ENCODE measurements at places on chromosomes 13 and 19.
A peak's percentile ranks its signal among the peaks of the same experiment; 100 is the strongest.

GRCh38 chr19:6868351-6868750, 19.0 kb upstream of the ADGRE1 start:
- DNase-seq: no peak

DNA sequence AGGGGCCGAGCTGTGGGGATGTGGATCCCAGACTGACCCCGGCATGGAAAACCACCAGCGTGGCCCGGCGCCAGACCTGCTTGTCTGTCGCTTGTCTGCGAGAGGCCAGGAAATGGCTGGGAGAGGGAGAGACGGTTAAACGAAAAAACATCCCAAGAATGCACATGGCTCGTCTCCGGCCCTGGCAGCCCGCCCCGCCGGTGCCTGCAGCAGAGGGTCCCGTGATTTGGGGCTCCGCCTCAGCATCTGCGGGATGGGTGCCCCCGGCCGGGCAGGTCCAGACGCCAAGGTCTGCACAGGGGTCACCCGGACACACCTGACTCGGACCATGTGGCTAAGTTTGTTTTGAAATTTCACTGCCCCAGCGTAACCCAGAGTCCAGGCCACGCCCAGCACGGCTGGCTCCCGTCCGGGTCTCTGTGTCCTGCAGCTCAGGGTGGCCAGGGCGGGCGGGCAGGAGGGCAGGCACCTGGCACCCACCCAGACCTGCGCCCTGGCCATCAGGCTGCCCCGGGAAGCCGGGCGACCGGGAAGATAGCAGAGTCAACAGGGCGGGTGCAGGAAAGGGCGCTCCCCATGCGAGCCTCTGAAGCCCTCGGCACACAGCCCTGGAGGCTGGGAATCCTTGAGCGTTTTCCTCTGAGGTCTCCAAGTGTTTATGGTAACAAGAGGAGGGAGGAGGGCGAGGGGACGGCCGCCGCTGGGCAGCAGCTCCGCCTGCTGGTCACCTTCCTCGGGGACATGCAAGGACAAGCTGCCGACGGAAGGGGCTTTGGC, 103.2 kb downstream of the GADD45B start:
- peak; percentile 52 for DNase-seq

DNA sequence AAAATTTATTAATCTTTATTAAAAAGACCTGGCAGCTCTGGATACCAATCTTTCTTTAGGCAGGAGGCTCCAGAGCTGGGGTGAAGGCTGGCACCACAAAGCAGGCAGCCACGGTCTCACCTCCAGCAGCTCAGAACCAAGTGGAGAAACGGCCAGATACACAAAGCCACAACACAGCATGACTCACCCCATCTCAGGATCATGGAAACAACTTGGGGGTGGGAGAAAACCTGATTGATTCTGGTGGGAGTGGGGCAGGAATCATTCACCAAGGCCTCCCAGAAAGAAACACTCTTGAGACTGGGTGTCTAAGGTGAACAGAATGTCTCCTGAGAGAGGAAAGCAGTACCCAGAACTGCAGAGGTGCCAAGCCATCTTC, 64.2 kb downstream of the CRYL1 start:
- DNase-seq: peak; percentile 45

DNA sequence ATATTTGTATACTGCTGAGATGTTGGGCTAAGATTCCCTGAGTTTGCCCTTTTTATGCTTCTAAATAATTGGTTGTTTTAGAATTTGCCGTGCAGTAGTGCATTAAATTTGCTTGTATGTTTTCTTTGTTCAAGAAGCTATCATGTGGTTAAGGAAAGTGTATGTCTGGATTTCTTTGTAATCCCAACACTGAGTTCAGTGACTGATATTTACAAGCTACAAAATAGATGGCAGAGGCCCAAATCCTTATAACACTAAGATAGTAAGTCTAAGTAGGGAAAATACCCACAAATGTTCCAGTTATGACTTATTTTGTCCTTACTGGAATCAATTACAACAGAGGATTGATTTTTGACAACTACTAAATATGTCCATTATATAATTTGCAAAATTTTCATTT, 435.0 kb upstream of the KLF12 start:
- DNase-seq: no peak

- DNase-seq: no peak
These were observed 1.6 kb downstream of the MISP3 start for GRCh38 chr19:14073925-14074838.

Measured in stimulated activated CD4-positive, alpha-beta T cell treated with anti-CD3 and anti-CD28 coated beads, Interleukin-12 subunit alpha, Interleukin-12 subunit beta, amount 100 ng/mL, for 48 hours (primary cell).